Thoracic aorta (tissue), 2 donors: ENCODE measurements at places on chromosomes 4 and X.

DNA sequence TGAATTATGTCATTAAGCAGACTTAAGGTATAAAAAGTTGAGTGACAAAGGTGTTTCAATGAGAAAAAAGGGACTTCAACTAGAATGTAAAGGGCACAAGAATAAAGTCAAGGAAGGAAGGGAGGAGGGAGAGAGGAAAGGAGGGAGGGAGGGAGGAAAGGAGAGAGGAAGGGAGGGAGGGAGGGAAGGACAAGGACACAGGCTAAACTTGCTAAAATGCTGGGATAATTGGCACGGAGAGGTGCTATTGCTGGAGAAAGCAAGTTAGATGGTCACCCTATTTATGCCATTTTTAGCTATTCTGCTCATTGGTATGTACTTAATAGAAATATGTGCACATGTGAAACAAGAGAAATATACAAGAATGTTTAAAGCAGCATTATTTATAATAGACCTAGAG is 44.9 kb upstream of the SPP1 start:
- DNase-seq: no peak

GRCh38 chr4:150904671-150905070 is 110.4 kb downstream of the LRBA start:
- DNase-seq: no peak

GRCh38 chr4:56296526-56296925 is 90.8 kb downstream of the AASDH start:
- no peak for DNase-seq

DNA sequence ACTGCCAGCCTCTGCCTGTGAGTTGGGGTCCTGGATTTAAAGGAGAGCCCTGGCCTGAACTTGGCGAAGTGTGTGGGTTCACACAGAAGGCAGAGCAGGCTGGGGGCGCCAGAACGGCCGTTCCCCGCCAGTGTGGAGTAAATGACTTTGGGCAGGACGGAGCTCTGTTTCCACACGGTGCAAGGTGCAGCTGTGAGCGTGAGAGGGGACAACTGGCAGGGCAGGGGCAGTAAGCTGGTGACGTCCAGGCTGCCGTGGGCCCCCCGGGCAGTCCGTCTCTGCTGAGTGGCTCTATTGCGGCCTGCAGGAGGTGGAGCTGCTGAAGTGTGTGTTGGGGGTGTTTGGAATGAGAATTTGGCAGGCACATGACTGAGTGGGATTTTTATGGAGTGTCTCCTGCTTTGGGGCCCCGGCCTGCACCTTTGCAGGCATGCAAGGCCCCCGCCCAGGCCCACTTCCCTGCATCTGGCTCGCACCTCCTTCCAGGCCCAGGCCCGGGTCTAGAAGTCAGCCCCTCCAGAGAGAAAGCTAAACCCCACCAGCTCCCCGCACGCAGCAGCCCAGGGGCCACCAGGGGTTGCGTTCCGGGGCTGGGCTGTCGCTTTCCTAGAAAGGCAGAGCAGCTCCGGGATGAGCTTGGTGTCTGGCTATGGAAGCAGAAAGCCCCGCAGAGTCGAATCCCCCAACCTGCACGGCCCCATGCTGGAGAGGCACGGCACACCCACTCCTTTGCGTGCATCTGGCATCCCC is 62.2 kb upstream of the GRPEL1 start:
- DNase-seq: no peak

- no peak for DNase-seq
These were observed 85.7 kb upstream of the TBL1X start for GRCh38 chrX:9378980-9379696.

GRCh38 chrX:14505648-14506047 is 23.7 kb upstream of the GLRA2 start:
- DNase-seq: no peak

DNA sequence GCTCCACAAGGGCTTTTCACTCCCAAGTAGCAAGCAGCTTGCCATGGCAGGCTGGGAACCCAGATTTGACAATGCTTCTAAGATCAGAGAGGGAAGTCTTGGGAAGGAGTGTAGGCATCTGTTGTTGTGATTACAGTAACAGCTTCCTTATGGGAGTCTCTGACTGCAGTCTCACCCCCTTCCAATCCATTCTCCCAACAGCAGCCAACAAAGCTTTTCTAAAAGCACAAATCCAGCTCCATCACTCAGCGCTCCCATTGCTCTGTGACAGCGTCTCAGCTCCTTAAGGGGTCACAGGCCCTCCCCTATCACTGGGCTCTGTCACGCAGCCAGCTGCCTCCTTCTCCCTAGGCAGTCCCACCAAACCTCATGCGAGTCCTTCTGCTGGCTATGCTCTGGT is 7.1 kb downstream of the IGFBP7 start:
- DNase-seq: no peak

- no peak for DNase-seq
These were observed 34.4 kb downstream of the NFKB1 start for GRCh38 chr4:102535398-102536082.

DNA sequence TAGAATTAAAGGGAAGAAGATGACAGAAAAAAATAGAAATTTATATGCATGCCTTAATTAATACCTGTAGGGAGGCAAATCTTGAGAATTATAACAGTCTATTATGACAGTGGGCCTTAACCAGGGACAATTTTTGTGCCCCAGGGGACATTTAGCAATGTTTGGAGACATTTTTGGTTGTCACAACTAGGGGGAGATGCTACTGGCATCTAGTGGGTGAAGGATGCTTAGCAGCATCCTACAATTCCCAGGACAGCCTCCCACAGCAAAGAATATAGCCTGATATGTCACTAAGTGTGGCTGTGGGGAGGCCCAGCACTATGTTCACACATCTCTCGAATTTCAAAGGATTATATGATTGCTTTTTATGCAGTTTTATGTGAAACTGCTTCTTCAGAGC is 10.5 kb downstream of the GPR82 start:
- no peak for DNase-seq

GRCh38 chr4:826508-827208 is 729 bp upstream of the CPLX1 start:
- no peak for DNase-seq

DNA sequence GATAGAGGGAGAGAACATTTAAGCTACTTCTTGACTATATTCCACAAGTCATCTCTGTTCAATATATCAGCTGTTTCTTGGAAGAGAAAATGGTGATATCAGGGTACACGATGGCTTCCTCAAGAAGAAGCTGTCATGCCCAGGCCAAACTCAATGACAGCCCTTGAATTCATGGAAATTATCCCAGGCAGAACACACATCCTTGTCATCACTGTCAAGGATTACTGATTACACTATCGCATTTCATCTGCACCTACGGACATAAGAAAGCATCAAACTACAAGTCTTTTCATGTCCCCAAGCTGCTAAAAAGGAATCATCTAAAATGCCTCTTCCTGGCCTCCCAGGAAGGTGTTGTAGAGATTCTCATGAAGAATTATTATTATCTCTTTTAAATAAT is 165.2 kb upstream of the SLC7A11 start:
- no peak for DNase-seq
